ENCODE measurements at places on chromosomes 2 and 18.

GRCh38 chr18:55433648-55434047 is 154.3 kb downstream of the TCF4 start:
- no peak for DNase-seq

- peak; percentile 76 for DNase-seq
Measured at GRCh38 chr2:200509612-200510433, at the start of gene KCTD18. Gene KCTD18 (minus strand): TSS chr2:200510068. CDS start chr2:200507016, 3,052 bp downstream.

DNA sequence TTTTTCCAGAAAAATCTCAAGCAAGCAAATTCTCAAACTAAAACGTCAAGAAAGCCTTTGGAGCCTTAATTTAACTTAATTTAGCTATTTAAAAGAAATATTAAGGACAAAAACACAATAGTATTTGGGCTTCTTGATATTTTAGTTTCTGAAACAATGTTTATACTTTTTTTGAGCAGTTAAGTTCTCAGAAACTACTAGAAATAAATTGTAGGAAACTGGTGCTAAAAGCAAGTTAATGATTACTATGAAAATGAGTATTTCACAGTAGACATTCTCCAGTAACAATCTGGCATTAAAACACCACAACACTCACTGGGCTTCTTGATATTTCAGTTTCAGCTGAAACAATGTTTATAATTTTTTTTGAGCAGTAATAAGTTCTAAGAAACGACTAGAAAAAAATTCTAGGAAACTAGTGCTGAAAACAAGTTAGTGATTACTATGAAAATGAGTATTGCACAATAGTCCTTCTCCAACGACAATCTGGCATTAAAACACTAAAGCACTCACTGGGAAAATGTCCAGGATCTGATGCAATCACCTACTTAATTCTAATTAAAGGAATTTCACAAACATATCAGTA is 45.1 kb downstream of the TRAK2 start:
- no peak for DNase-seq

DNA sequence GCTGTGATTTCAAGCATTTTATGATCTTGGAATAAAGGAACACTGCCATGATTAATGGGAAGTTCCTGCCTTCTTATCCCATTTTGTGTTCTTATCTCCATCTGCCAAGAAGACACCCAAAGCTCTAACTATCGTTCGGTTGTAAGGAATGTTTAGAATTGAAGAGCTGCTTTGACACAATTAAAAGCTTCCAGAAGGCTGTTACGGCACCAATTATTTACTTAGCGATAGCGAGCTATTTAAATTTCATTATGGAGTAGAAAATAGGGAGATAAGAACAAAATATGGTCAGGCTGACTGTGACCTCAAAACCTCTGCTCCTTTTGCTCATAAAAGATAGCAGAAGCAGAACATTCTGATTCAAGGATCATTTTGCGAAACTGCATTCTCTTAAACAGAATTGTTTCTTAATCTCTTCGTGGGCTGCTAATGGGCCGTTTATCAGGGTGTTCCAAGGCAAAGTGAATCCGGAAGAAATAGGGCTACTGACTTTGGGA is 101.6 kb downstream of the SLC4A3 start:
- no peak for DNase-seq

DNA sequence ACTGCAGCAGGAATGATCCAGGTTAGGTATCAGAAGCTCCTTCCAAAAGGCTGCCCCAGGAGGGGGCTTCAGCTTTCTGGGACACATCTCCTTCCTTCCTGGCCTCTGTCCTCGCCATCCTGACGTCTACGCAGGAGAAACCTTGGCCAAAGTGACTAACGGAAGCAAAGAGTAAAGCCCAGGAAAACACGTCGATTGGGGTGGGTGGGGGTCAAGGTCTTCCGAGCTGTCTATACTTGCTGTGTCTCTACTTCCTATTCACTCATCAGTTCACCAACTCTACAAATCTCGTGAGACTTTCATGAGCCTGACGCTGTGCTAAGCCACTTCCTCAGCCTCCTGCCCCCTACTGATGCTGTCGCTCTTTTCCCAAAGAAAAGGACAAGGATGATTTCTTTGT is 212.6 kb downstream of the TNS1 start:
- peak; percentile 3 for DNase-seq

DNA sequence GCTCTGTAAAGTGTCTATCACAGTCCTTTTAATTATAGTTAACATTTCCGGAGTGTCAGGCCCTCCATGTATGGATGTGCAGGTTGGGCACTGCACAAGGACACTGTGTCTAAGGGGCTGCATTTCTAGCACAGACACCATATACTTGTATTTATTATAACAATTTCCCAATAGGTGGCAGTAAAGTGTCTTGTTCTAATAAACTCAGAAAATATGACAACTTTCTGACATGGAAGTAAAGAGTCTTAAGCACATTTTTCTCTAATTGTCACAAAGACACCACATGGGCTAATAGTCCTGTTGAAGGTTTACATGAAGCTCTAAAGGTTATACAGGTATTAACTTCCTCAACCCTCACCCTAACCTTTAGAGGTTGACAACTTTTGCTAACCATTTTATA is 156.6 kb downstream of the DYSF start:
- no peak for DNase-seq

DNA sequence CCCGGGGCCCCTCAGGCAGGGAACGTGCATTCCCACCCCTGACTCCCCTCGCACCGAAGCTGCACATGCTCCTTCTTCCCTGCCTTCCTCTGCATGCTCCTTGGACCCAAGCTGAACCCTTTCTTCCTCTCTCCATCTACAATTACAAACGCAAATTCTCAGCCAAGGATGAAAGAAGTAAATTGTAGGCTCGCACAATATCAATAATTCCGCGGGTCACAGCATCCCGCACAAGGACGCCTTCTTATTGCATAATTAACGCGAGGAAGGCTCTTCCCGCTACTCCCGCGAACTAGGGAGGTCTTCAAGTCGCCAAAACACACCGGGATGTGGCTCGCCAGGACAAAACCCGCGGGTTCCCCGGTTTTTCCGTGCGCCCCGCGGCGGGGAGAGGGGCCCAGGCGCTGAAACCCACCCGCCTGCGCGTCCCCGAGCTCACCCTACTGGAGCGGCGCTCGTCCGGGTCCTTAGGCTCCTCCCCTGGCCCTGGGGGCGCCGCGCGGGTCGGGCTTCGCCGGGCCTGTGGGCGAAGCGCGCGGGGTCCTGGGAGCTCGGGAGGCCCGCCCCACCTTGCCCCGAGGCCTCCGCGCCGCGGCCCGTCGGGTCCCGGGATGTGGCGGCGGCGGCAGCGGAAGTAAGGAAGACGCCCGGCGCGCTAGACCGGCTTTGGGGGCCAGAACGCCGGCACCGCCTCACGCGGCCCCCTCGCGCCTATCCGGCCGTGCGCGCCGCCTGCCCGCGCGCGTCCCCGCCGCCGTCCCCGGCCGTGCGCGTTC is at the start of gene CHST10:
CHST10 (minus strand) TSS at position 734 of the 776 bp plus-strand sequence. CDS start 10,993 bp downstream, outside the sequence.
- no peak for DNase-seq

GRCh38 chr2:88091943-88092342 is 24.3 kb downstream of the SMYD1 start:
- no peak for DNase-seq

DNA sequence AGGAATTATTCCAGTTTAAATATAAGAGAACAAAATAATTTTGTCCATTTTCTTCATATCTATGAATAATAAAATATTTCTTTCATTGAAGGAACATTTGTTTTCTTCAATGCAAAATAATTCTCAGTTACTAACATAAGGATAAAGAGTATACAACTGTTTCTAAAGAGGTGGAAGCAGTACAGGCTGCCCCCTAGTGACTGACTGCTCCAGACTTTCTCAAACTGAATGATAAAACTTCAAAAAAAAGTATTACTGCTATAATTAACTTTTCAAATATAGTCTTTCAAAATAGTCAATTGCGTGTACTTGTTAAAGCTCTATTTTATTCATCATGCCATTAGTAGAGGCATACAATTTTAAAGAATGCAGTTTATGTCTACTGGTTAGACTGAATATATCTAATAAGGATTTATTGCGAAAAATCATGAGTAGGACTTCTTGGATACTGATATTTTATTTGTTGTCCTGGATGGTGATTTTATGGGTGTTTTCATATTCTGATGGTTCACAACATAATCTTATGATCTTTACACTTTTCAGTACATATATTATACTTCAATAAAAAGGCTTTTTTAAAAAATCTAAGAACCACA is 100.1 kb downstream of the WDPCP start:
- DNase-seq: peak; percentile 3

- DNase-seq: no peak
Measured at GRCh38 chr2:224851811-224852210, 135.6 kb upstream of the CCDC195 start.

- DNase-seq: no peak
Measured at GRCh38 chr2:84906900-84907714, 1.7 kb downstream of the TMSB10 start.

DNA sequence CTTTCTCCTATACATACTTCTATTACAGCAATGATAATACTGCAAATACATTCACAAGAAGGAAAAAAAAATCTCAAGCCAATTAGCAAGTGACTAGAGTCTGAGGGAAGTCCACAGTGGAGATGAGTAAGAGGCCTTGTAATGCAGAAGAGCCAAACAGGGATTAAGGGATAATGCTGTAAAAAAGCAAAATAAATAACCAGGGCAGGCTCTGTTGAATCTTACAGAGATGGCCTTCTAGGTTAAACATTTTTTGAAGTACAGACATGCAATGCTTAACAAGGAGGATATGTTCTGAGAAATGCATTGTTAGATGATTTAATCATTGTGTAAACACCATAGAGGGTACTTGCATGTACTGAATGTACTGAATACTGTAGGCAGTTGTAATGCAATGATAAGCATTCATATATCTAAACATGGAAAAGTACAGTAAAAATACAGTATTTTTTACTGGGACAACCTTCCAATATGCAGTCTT is 122.1 kb upstream of the RMDN2 start:
- no peak for DNase-seq

GRCh38 chr2:235966396-235966795 is 201.8 kb downstream of the GBX2 start:
- DNase-seq: no peak

DNA sequence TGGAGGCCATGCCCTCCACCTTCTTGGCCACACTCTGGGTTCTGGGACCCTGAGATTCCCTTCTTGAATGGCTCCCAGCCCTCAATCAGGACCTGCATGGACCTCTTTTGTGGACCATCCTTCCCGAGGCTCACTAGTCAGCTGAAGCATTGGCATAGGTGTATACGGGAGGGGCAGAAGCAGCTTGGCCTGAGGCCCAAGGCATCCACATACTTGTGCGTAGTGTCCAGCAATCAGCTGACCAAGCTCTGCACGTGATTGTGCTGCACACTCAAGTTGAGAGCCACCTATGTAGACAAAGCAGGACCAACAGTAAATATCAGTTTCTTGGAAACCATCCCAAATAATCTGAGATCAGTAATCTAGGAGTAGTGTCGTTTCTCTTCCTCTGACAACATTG is 119.6 kb downstream of the INSIG2 start:
- DNase-seq: no peak

- DNase-seq: no peak
Measured at GRCh38 chr2:218392891-218393462, 6.7 kb upstream of the CTDSP1 start.

DNA sequence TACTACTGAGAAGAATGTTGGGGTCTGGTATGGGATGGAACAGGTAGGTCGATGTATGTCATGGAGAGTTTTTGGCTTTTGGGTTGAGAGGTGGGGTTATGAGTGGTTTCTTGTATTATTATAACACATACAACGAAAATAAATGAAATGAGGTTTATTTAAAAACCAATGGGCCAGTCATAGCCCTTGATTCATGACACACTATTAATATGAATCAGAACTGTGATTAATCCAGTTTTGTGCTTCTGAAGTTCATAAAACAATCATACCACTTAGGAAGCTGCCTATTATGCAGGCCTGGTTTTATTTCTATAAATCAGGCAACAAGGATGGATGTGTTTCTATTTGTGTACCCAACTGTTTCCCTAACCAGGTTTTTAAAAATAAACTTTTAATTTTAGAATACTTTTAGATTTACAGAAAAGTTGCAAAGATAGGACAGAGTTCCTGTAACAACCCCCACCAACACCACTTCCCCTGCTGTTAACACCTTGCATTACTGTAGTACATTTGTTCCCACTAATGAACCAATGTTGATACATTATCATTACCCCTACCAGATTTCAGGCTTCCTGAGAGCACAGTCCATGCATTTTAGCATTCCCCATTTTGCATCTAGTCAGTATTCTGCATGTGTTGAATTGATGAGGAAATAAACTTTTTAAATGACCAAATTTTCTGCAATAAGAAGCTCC is 37.5 kb upstream of the NCOA1 start:
- no peak for DNase-seq

GRCh38 chr2:30380824-30381223 is 66.2 kb upstream of the LCLAT1 start:
- no peak for DNase-seq

DNA sequence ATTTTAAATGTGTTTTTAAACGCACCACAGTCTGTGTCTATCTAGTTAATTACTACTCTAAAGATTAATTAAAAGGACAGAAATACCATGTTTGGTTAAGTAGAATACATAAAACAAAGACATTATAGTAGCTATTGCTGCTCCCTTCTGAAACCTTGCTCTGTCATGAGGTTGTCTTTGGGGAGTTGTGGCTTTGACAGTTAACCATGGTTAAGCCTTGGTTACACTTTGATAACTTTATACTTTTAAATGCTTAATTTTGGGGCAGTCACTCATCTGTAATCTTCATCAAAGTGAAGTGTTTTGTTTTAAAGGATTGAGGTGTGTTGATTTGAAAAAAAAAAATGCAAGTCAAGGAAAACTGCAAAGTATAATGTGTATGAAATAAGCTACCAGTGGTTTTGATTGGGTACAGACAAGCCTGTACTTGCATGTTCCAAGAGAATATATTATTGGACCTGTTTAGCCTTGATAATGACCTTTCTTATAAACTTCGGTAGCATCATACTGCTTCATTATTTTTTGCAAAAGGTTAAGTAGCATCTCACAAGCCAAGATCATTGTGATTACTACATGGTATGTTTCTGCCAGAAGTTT is 29.8 kb upstream of the TBR1 start:
- no peak for DNase-seq

DNA sequence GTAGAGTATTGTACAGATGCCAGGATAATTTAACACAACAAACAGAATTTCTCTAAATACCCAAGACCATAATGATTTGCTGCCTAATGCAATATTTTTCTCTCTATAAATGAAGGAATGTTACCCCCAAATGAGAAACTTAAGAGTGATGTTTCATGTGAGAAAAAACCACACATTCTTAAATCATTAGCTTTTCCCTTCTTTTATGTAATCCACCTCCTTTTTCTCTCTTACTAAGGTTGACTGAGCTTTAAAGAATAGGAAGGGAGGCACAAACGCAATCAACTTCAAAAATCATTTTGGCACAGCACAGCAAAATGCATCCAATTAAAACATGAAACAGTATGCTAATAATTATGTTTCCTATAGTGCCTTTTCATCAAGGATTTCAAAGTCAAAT is 698.1 kb upstream of the CDH2 start:
- no peak for DNase-seq

GRCh38 chr2:66127656-66128055 is 307.3 kb upstream of the MEIS1 start:
- DNase-seq: no peak

GRCh38 chr2:62467475-62468321 is 38.3 kb downstream of the TMEM17 start:
- peak; percentile 55 for DNase-seq

Measured in SHP77 (cell line).